ENCODE measurements at places on chromosomes 1 and 21.
A peak's percentile ranks its signal among the peaks of the same experiment; 100 is the strongest.

- peak; percentile 54 for DNase-seq
These were observed 37.3 kb downstream of the KCNK2 start for GRCh38 chr1:215119719-215120365.

DNA sequence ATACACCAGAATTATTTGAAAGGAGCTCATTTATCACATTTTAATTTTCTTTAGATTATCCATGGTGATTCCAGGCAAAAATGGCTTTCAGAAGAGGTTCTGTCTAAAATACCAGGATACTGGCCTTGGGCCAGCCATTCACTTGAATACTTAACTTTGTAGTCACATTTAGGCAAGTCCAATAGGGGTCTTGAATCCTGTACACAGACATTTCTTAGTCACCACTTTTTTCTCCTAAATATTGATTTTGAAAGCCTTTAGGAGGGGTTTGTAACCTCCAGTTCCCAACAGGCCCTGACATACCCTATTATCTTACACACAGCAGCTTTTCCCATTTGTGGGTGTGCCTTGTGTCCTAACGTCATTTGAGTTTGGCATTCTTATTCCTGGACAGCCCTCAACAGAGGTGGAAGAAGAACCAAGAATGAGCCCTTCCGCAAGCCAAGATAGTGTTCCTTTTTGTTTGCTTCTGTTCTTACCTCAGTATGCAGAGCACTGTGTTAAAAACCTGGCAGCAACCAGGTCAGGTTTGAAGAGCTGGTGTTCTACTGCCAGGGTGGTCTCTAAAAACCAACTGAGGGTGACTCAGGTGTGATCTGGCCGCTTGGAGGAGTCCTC, 19.5 kb downstream of the MAP3K7CL start:
- peak; percentile 54 for DNase-seq

DNA sequence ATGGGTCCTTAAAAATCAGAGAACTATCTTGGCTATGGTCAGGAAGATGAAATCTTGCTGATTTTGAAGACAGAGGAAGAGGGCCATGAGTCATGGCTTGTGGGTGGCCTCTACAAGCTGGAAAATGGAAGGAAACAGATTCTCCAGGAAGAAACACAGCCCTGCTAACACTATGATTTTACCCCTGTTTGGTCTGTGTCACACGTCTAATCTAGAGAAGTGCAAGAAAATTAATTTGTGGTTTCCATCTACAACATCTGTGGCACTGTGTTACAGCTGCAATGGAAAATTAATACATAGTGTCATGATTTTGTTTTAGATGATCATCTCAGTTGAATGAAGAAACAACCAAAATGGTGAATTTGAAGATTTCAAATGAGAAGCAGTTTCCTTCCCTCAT, 288.7 kb upstream of the NRIP1 start:
- no peak for DNase-seq

DNA sequence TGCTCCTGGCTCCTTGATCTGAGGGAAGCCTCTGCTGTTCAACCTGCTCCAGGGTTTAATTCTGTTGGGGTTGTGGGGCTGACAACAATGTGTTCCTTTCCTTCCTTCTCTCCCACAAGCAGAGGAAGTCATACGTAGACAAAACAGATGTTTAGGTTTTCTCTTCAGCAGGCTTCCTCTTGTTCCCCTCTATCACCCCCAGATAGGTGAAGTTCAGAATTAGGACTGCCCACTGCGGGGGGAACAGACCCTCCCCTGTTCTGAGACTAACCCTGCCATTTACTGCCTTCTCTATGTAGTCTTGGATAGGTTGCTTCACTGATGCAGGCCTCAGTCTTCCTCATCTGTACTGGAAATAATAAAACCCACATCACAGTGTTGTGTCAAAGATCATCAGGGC, 30.0 kb upstream of the NRDC start:
- no peak for DNase-seq

GRCh38 chr1:210340311-210340710, 11.6 kb downstream of the HHAT start:
- DNase-seq, result no peak

GRCh38 chr1:89987159-89987819, 7.6 kb upstream of the ZNF326 start:
- peak; percentile 49 for DNase-seq

DNA sequence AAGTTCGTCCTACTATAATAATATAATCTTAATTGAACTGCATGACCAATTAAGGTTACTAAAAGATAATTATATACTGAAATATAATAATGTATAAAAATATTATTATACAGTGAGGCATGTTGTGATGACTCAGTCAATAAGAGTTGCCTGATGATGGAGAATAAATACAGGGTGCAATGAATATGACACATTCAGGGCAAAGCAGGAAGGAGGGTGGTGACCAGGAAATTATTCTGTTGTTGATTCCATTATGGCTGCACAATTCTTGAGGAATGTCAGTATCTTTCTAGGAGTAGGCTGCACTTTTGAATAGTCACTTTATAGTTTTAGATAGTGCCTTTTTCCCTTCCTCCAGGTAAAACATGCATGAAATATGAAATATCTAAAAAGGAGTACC, 46.4 kb upstream of the RGS21 start:
- peak; percentile 30 for DNase-seq

DNA sequence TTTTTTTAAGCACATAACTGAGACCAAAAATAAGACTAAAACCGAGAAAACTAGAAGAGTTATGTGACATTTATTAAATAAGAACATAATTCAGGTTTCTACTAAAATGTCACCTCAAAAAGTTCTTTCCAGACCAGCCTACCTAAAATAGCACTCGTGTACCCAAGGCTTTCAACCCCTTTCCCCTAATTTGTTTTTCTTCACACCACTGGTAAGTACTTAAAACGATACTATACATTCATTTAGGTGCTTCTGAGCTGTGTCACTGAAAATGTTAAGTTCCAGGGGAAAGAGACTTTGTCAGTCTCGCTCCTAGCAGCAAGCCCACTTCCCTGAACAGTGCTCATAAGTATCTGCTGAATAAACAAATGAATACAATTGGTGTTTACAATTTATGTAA, 6.8 kb downstream of the RRAGC start:
- DNase-seq, result no peak

DNA sequence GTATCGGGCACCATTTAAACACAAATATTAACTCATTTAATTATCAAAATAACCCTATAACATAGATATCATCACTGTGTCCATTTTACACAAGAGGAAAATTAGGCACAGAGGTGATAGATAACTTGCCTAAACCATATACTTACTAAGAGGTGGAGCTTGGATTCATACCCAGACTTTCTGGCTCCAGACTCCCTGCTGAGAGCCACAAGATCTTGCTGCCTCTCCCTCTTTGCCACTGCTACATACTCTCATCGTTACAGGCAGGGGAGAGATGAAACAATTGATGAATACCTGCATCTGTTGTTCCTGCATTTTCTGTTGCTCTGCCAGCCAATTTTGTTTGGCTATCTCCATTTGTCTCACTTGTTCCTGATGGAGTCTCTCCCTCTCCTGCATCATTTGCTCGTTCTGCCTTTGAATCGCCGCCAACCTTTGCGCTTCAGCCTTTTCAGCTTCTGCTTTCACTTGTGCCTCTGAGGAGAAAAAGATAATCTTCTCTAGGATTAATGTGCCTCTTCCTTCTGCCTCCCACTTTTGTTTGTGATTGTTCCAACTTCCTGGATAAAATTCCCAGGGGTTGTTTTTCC, 10.6 kb downstream of the GBP5 start:
- no peak for DNase-seq

DNA sequence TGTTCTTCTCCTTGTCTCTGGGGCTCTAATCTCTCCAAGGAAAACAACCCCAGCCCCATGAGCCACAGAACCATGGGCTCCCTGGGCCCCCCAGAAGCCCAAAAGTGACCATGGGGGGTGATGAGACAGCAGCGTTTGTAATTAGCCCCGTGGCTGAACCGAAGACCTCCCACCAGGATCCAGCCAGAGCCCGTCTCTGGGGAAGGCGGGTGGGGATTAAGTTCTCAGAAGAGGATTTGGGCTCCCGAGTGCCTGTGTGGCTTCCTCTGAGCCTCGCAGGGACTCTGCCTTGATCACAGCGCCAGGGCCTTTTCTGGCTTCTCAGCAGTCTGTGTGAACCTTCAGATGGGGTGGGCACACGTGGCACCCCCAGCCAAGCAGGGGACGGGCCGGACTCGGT, 77.0 kb downstream of the ALPL start:
- no peak for DNase-seq

DNA sequence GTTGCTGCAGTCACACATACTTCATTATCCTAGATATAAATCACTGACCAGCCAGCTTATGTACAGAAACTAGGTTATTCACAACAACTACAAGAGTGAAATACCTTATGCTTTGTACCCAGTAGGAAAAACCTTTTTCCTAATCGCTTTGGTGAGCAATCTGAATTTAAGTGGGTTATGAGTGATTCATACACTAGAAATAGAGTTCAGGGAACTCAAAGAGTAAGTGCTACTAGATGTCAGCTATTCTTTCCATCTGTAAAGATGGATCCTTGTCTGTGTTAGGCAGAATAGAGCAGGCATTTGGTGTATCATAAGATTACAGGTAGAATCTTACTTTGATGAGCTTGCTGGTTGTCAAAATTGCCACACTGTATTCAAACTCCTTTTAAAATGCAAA, 101.9 kb downstream of the ZNF644 start:
- DNase-seq, result no peak
